Nephron progenitor cell (in vitro differentiated cells): ENCODE measurements at places on chromosomes 3 and 15.

GRCh38 chr3:177414093-177414492, 216.8 kb upstream of the TBL1XR1 start:
- peaks cover 12% of the 10 kb centered on the region for H3K36me3 ChIP-seq
- H3K27ac ChIP-seq, result no peak overlapping the region
- no peak for DNase-seq
- H3K4me3 ChIP-seq, result no peak overlapping the region

DNA sequence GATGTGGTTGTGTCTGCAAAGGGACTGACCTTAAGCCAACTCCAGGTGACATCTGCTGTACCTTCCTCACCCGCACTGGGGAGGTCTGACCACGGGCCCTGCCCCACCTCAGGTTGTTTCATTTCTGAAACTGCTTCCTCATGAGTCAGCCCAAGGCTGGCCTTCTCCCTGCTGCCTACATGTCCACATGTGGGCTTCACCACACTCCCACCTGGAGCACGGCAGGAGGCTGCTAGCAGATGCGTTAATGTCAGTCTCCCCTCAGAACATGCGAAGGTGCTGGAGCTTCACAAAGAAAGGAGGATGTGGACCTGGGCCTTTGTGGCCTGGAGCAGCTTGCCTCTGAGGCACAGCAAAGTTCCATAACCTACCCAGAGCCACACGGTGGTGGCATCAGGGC, 69.4 kb upstream of the PLXNA1 start:
- no peaks in the 10 kb centered on the region for H3K27me3 ChIP-seq
- H3K4me3 ChIP-seq, result no peak overlapping the region
- H3K36me3 ChIP-seq, result peaks cover 18% of the 10 kb centered on the region
- no peak for DNase-seq

- no peak for DNase-seq
- H3K4me1 ChIP-seq, result peaks cover 5% of the 10 kb centered on the region
- H3K27me3 ChIP-seq, result no peaks in the 10 kb centered on the region
- H3K36me3 ChIP-seq, result no peaks in the 10 kb centered on the region
- H3K27ac ChIP-seq, result no peak overlapping the region
- no peak overlapping the region for H3K4me3 ChIP-seq
Measured at GRCh38 chr15:91411586-91411985, 311.5 kb downstream of the SV2B start.

DNA sequence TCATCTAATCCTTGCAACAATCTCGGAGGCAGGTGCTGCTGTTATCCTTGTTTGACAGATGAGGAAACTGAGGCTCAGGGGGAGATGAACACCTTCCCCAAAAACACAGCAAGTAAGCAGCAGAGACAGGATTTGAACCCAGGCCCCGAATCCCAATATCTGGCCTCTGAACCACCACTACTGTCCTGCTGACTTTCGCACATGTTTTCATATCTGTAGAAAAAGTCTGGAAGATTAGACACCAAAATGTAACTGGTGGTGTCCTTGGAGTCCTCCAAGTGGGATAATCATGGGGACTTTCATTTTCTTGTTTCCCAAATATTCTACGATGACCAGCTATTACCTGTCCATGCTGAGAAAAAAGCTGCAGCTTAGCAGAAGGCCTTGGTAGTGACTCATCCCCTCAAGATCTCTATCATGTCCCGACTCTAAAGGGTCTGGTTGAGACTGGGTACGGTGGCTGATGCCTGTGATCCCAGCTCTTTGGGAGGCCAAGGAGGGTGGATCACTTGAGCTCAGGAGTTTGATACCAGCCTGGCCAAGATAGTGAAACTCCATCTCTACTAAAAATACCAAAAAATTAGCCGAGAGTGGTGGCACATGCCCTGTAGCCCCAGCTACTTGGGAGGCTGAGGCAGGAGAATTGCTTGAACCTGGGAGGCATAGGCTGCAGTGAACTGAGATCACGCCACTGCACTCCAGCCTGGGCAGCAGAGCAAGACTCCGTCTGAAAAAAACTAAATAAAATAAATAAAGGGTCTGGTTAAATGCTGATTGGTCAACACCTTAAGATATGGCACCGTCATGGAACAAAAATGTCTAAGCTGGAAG, 8.6 kb downstream of the IRAK2 start:
- peaks cover 4% of the 10 kb centered on the region for H3K4me1 ChIP-seq
- H3K27ac ChIP-seq, result no peak overlapping the region
- H3K36me3 ChIP-seq, result peaks cover 5% of the 10 kb centered on the region
- peaks cover 26% of the 10 kb centered on the region for H3K27me3 ChIP-seq
- H3K4me3 ChIP-seq, result no peak overlapping the region
- DNase-seq, result no peak

DNA sequence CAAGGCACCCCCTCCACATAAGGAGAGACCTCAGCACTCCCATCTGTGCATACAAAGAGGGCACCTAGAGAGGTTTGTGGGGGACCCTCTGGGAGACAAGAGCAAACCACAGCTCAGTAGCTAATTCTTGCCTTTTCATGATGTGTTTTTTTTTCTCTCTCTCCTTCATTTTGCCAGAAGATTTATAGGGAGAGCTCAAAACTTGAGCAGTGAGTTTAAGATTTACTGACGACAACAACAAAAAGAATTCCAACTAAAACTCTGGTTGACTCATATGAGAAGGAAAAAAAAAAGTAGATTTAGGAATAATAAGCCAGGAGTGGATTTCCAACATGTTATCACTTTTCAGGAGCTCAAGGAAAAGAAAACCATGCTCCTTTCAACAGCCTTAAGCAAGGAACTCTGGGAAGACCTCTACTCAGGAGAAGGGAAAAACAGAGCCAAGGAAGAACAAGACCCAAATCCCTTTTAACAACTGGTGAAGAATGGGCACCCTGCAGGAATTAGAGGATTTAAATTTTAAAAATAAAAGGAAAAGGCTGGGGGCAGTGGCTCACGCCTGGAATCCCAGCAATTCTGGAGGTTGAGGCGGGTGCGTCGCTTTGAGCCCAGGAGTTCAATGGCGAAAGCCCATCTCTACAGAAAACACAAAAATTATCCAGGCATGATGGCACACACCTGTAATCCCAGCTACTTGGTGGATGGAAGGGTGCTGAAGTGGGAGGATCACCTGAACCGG, 58.2 kb upstream of the RAD18 start:
- H3K27me3 ChIP-seq, result peaks cover 12% of the 10 kb centered on the region
- H3K4me1 ChIP-seq, result peaks cover 6% of the 10 kb centered on the region
- no peak for DNase-seq

GRCh38 chr15:49741712-49742111, 120.9 kb downstream of the DTWD1 start:
- H3K27me3 ChIP-seq, result peaks cover 5% of the 10 kb centered on the region
- no peak overlapping the region for H3K27ac ChIP-seq
- no peak overlapping the region for H3K4me3 ChIP-seq
- H3K4me1 ChIP-seq, result no peaks in the 10 kb centered on the region
- DNase-seq, result no peak
- no peaks in the 10 kb centered on the region for H3K36me3 ChIP-seq

DNA sequence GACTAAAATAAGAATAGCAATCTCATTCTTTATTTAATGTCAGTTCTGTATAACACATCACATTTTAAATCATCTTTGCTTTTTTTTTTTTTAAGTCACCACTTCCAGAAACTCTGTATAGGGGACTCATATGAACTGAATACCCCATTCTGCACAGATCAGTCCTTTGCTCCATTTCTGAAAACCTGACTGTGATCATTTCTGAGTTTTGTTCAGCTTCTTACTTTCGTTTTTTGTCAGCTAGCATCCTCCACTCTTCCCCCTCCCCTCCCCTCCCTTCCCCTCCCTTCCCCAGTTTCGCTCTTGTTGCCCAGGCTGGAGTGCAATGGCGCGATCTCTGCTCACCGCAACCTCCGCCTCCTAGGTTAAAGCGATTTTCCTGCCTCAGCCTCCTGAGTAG, 49.8 kb upstream of the SGO1 start:
- H3K36me3 ChIP-seq, result no peaks in the 10 kb centered on the region
- H3K4me3 ChIP-seq, result no peak overlapping the region
- no peaks in the 10 kb centered on the region for H3K27me3 ChIP-seq
- DNase-seq, result no peak

DNA sequence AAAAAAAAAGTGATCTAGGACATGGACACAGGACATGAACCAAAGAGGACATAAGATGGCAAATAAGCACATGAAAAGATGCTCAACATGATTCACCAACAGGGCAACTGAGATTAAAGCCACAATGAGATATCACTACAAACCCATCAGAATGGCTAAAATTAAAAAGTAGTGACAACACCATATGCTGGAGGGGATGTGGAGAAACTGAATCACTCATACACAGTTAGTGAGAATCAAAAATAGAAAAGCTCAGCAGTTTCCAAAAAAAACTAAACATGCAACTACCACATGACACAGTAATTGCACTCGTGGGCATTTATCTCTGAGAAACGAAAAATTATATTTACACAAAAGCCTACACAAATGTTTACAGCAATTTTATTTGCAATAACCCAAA, 27.9 kb upstream of the ACKR4 start:
- H3K36me3 ChIP-seq, result peaks cover 35% of the 10 kb centered on the region
- H3K27ac ChIP-seq, result no peak overlapping the region
- H3K4me1 ChIP-seq, result no peaks in the 10 kb centered on the region
- H3K4me3 ChIP-seq, result no peak overlapping the region
- no peak for DNase-seq

GRCh38 chr3:88434001-88434400, 284.2 kb downstream of the C3orf38 start:
- no peak for DNase-seq
- no peaks in the 10 kb centered on the region for H3K27me3 ChIP-seq
- H3K4me1 ChIP-seq, result peaks cover 5% of the 10 kb centered on the region
- no peak overlapping the region for H3K4me3 ChIP-seq

- peaks cover 50% of the 10 kb centered on the region for H3K36me3 ChIP-seq
- no peak for DNase-seq
- no peaks in the 10 kb centered on the region for H3K27me3 ChIP-seq
- H3K4me3 ChIP-seq, result no peak overlapping the region
- no peak overlapping the region for H3K27ac ChIP-seq
Measured at GRCh38 chr15:59001946-59002345, 14.5 kb downstream of the RNF111 start.

GRCh38 chr3:130506031-130506430, 10.9 kb upstream of the COL6A6 start:
- H3K27ac ChIP-seq, result no peak overlapping the region
- H3K27me3 ChIP-seq, result peaks cover 17% of the 10 kb centered on the region
- peaks cover 8% of the 10 kb centered on the region for H3K4me1 ChIP-seq

- peaks cover 63% of the 10 kb centered on the region for H3K4me1 ChIP-seq
- no peak overlapping the region for H3K27ac ChIP-seq
- no peaks in the 10 kb centered on the region for H3K27me3 ChIP-seq
Measured at GRCh38 chr15:39785841-39786240, 3.2 kb upstream of the FSIP1 start.

DNA sequence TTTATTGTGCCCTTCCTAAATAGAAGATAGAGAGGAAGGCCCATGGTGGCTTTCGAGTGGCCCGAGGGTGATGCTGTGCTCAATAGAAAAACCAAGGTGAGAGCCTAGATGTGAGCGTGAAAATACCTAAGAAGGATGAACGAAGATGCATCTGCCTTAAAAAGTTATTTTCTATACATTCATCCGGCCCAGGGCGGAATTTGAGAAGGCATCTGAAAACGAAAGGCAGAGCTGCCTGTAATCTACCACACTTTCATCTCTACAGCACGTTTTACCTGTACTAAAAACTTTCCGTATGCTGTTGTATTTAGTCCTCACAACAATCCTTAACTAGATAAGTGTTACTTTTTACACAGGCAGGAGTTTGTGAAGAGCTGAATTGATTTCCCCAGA, 1.4 kb downstream of the DUT start:
- H3K4me1 ChIP-seq, result peaks cover 59% of the 10 kb centered on the region
- H3K36me3 ChIP-seq, result peaks cover 17% of the 10 kb centered on the region
- no peak overlapping the region for H3K27ac ChIP-seq
- H3K4me3 ChIP-seq, result peak overlapping the region; percentile 99
- no peak for DNase-seq
- no peaks in the 10 kb centered on the region for H3K27me3 ChIP-seq

- DNase-seq, result no peak
- H3K4me1 ChIP-seq, result peaks cover 18% of the 10 kb centered on the region
- H3K27me3 ChIP-seq, result peaks cover 6% of the 10 kb centered on the region
- H3K36me3 ChIP-seq, result no peaks in the 10 kb centered on the region
- no peak overlapping the region for H3K27ac ChIP-seq
- no peak overlapping the region for H3K4me3 ChIP-seq
Measured at GRCh38 chr3:120487191-120487650, 36.4 kb upstream of the FSTL1 start.

DNA sequence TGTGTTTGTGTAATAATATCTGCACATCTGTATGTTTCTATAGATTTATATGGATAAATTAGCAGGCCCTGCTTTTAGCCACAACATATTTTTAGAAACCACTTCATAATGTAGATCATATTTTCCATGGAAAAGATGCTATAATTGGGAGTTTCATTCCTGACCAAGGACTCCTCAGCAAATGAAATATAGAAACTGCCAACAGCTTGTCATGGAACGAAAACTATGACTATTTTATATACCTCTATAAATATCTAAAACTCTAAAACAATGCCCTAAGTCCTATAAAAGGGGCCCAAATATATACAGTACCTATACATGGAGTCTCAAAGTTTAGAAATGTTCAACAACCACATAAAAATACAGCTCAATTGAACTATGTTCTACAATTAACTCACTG, 27.9 kb downstream of the EID1 start:
- no peak for DNase-seq
- peaks cover 4% of the 10 kb centered on the region for H3K27me3 ChIP-seq
- peaks cover 16% of the 10 kb centered on the region for H3K36me3 ChIP-seq

DNA sequence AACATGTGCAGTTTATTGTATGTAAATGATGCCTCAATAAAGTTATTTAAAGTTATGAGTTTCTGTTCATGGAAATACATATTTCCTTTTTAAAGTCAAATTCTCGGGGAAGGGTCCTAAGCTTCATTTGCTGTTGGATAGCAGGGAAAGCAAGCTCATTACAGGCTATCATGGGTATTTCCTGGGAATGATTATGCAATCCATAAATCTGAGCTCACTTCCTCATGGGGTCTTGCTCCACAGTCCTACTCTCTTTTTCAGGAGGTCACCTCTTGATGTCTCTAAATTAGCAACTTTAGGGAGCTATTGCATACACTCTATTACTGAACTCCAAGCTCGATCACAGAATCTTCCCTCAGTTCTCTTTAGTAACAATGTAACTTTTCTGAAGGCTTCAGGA, 69.9 kb upstream of the TP63 start:
- H3K36me3 ChIP-seq, result no peaks in the 10 kb centered on the region
- H3K4me1 ChIP-seq, result peaks cover 9% of the 10 kb centered on the region
- H3K27me3 ChIP-seq, result no peaks in the 10 kb centered on the region
- H3K4me3 ChIP-seq, result no peak overlapping the region

DNA sequence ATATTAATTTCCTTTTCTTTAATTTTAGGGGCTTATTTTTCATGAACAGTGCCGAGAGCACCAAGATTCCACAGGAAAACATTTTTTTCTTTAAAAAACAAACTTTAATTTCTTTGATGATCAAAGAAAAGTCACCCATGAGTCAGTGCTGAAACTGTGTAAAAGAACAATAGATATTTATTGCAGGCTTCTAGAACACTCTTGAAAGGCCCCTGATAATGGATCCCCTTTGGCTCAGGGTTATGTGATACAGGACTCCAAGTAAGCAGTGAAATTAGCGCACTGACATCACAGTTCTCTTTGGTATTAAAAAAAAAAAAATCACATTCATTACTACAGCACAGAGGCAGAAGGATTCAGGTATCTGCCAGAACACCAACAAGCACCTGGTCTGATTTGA, 66.1 kb upstream of the MYZAP start:
- peaks cover 58% of the 10 kb centered on the region for H3K4me1 ChIP-seq
- no peak overlapping the region for H3K27ac ChIP-seq
- no peak overlapping the region for H3K4me3 ChIP-seq
- H3K36me3 ChIP-seq, result no peaks in the 10 kb centered on the region
- no peak for DNase-seq
- peaks cover 9% of the 10 kb centered on the region for H3K27me3 ChIP-seq
